ENCODE measurements at places on chromosomes 1 and 21.

GRCh38 chr1:111133866-111134265, 6.0 kb downstream of the DRAM2 start:
- no peak for DNase-seq

DNA sequence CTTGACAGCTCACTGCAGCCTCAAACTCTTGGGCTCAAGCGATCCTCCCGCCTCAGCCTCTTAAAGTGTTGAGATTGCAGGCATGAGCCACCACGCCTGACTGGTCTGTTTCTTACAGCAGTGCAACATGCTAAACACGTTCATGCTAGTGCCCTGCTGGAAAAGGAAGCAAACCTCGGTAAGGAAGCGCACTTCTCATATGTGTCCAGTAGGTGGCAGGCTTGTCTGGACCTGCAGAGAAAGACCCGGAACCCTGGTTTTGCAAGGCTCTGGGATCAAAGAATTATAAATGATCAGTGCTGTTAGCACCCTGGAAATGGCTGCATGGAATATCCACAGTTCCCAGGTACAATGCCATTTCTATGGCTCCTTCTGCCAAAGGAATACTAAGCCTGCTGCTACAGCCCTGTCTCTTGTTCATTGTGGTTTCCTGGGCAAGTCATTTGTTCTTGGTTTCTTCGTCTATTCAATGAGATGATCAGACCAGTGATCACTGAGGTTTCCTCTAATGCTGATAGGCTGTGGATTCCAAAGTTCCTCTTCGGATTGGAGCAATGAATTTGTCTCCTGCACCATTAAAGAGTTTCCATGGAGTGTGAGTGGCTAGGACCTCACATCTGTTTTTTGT, 15.9 kb downstream of the RNU5D-1 start:
- DNase-seq: no peak

DNA sequence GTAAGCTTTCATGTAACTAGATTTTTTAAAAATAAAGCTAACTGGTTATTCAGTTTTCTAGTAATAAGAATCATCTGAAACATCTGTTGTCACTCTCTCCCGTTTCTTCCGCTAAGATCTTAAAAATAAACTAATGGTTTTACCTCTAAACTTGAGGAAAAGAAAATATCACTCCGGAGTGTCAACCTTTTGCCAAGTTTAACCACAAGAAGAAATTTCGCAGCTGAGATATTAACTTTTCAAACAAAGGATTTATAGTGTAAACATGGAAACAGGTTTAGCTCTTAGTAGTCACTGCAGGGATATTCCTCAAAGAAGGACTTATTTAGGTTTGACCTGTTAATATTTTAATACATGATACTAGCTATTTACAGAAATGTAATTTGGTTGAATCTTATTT, 954.9 kb downstream of the ADGRL2 start:
- DNase-seq: no peak

GRCh38 chr1:218811497-218811896, 362.2 kb upstream of the LYPLAL1 start:
- DNase-seq: no peak

- no peak for DNase-seq
These were observed 33.4 kb downstream of the TMCC2 start for GRCh38 chr1:205260948-205261732.
